ENCODE measurements at places on chromosomes 2 and 18.

DNA sequence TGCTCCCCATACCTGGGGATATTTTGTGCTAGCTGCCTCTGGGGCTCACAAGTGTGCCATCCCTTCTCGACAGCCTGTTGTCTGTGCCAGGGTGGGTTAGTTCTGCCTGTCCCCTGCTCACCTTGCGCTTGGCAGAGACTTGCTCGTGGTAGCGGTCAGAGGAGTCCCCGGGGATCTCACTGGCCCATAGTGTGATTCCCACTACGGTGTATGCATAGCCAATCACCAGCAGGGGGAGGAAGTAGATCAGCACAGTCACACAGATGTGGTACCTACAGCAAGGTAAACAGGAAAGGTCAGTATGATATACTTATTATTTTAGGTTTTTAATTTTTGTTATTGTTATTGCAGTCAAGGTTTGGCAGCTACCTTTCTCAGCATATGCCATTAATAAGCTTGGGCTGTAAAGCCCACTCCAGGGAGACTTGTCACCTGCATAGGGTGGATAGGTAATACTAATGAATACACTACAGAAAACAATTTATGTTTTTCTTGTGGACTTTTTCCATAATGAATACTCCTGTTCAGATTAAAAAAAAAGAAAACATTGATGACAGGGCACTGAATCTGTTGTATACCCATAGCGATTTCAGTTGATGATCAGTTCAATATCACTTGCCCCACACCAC, 95.2 kb downstream of the POLE4 start:
- DNase-seq: no peak

GRCh38 chr18:50716902-50717301, 102.9 kb downstream of the MRO start:
- no peak for DNase-seq

- no peak for DNase-seq
These were observed 270.9 kb upstream of the TCF4 start for GRCh38 chr18:55858661-55859515.

DNA sequence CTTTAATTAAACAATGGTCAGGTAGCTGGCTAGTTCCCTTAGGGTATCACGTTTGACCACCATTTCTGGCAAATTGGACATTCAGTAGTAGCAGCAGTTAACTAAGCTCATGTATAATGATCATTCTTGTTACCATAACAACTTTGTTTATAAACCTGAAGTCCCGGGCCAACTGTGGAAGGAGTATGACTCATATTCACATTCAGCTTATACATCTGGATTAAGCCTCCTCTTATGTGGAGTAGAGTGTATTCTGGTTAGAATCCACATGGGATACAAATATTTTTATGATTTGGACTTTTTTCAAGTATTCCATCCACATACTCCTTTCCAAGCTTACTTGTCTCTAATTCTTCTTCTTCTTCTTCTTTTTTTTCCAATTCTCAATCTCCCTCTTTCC, 70.3 kb upstream of the ZSWIM2 start:
- DNase-seq: no peak

DNA sequence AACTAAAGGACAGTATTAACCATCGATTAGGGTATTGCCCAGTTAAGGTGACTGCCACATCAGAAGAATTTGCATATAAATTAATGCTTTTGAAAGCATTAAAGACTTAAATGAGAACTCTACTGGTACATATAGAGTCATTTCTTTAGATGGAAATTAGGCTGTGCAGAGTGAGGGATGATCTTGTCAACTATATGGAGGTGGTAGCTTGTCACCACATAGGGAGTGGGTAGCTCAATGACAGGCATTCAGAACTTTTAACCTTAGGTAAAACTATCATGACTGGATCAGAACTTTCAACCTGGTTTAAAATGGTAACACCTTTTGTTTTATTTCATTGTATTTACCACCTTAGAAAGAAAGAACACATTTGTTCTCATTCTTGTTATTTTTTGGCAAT, 384.6 kb upstream of the LRRTM1 start:
- DNase-seq: no peak

GRCh38 chr2:225337183-225337582, 62.3 kb upstream of the NYAP2 start:
- DNase-seq: no peak

- DNase-seq: no peak
These were observed at the start of gene CHRNA1 for GRCh38 chr2:174764280-174765255. CHRNA1 (minus strand) TSS chr2:174764472; CDS start chr2:174764394, 78 bp downstream.

- DNase-seq: no peak
These were observed 50.6 kb downstream of the THNSL2 start for GRCh38 chr2:88220718-88221117.

GRCh38 chr2:33093283-33093993, 146.7 kb downstream of the LTBP1 start:
- no peak for DNase-seq

DNA sequence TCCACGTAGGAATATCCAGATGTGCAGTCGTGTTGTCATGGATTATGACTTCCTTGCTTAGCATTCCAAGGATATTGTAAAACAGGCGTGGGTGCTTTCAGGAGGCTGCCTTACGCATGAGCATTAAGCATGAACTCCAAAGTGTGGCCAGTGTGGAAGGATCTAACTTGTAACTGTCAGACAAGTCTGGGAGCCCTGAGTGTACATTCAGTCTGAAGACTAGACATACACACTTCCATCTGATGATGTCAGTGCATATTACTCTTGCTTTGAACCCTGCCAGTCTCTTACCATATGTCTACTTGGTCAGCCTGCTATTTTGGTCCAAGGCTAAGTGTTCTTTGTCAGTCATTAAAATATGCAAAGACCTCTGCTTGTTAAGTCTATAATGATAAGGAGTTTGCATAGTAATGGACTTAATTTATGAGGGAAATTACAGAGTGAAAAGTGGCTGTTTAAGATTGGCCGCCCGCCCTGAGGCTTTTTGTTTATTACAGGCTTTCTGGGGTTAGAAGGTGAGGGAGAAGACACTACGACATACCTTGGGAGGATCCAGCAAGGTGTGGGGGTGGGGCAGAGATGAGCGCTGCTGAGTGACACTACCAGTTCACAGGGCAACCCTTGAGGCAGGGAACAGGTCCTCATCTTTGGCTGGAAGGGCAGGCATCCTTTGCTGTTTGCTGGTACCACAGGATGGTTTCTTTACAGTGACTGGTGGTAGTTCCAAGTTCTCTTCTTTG, 48.3 kb downstream of the CABLES1 start:
- DNase-seq: no peak

DNA sequence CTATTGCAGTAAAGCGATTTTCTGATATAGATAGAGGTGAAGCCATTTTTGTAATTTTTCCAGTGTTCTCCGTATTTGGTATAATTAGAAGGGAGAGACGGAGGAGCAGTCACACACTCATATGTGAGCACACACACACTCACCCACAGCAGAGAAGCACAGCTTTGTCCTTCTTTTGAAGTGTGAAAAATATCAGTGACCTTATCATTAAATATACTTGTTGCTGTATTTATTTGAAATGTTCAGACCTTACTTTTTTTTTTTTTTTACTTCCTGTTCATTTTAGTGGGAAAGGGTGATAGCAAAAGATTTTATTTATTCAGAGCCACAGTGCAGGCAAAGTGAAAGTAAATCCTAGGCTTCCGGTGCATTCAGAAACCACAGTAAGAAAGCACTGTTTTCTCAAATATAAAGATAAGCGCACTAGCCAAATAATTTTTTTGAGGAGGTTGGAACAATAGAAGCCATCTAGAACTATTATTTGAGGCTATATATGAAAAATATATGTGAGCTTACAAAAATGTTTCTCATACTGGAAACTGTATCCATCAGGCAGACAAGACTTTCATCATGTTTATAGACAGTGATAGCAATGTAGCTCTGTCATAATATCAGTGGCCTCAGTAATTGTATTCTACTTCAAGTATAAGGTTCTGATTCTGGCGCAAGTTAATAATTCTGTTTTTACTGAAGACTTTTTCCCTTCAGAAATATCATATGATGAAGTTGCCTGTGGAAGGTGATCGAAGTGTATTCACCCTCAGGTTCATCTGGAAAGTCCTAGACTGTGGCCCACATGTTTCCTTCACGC, 37.2 kb downstream of the TSHZ1 start:
- no peak for DNase-seq

- no peak for DNase-seq
These were observed 65.1 kb downstream of the LOXHD1 start for GRCh38 chr18:46591783-46592391.

GRCh38 chr18:51266773-51267172, 69.3 kb upstream of the MEX3C start:
- no peak for DNase-seq

- DNase-seq: no peak
These were observed 166.5 kb upstream of the SIX3 start for GRCh38 chr2:44774826-44775492.

DNA sequence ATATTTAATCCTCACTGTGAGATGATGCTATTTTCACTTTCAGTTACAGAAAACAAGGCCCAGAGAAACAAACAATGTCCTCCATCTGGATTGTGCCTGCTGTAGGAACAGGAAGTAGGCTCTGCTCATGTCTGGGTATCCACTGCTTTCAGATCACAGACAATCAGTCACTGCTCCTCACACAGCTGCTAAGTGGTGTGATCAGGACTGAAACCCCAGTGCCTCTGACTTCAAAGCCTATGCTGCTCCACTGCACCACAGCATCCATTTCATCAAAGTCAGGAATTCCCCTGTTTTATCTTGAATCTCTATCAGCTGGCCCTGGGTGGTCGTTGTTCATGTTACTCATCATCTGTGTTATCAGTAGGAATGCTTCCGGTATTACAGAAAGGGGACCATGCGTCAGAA, 303.8 kb upstream of the TRIB2 start:
- no peak for DNase-seq

DNA sequence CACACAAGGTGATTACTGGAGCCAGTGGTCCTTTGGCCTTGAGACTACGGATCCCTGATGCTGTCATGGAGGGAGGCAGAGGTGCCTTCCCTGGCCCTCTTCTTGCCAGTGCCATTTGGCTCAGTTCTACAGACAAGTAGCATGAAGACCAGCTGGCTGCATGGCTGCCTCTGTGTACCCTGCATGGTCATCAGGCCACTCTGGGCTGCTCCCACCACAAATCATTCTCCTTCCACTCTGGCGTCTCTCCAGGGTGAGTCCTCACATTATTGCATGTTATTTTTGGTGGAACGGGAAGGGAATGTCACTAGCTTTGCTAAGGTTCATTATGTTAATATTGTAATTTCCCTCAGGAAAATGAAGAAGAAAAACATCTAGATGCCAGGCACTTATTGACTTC, 229.8 kb downstream of the VAPA start:
- DNase-seq: no peak

- no peak for DNase-seq
These were observed 200.1 kb downstream of the SLC39A10 start for GRCh38 chr2:195857132-195857531.

- no peak for DNase-seq
These were observed 41.1 kb downstream of the ASB1 start for GRCh38 chr2:238467792-238468191.

- no peak for DNase-seq
These were observed 12.8 kb upstream of the ALPP start for GRCh38 chr2:232365621-232366321.

- DNase-seq: no peak
These were observed 6.9 kb downstream of the MBD5 start for GRCh38 chr2:148027822-148028221.

DNA sequence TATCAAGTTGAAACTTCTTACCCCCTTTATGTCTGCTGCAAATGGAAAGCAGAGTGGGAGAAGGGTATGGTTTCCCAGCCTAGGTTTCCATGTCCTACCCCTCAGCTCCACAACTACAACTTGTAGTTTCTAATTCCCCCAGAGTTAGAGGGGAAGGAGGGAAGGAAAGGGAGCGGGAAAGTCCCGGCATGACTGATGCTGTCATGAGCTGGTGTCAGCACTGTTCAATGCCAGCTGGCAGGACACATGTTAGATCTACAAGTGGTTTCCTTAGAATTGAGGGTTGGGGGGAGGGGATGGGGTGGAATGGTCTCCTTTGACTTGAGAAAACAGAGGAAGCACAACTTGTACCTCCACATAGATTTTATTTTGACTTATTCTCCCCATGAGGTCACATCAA, 194.0 kb downstream of the MBD2 start:
- DNase-seq: no peak

DNA sequence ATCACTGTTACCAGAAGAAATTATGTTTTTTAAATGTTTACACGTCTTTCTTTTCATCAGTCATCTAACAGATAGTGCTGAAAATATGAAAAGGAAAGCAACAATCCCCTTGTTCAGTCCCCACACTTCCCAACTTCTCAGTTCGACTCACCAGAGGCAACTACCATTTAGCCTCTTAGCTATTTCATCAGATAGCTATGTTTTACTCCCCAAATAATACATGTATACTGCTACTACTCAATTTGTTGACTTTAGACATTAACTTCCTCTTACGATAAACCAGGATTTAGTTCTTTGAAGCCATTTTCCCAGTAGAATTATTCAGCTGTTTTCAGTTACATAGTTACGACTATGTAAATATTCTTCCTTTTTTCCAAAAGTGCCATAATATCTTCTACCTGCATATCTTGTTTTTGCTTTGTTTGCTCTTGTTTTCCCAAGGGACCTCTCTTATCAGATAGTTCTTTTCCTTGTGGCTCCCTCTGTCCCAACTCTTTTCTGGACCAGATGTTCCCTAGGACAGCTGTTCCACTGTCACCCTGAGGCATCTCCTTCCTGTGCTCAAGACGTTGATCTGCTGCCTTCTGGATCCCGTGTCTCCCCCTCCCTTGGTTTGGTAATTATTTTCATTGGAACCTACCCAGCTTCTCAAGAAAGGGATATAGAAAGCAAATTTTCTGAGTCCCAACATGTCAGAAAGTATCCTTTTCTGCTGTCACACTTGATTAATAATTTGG, 289.3 kb upstream of the TANK start:
- DNase-seq: no peak

DNA sequence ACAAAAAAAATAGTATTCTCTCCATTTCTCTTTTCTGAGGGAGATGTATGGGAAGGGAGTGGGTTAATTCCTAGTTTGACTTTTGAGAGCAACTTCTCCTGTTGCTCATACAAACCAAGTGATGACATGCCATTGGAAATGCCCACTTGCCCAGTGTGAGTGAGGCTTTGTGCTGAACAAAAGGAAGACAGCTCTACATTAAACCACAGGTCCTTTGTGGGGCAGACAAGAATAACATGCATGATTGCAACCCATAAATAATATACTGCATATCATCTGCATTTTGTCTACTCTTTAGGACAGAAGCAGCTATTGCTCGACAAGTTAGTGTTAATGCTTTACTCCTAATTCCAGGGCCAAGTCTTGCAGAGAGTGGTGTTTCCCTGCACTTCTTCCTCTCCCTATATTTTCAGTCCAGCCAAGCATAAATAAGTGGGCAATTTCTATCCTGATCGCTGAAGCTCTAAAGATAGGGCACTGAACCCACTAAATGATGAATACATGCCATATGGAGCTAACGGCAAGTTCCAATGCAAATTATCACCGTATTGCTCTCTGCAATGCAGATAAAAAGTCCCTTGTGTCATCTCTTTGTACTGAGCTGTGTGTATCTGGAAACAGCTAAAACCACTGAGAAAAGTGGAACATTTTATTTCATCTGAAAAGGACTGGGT, 19.4 kb upstream of the EHBP1 start:
- no peak for DNase-seq

- no peak for DNase-seq
These were observed 383.1 kb upstream of the TNP1 start for GRCh38 chr2:217242947-217243346.
